ENCODE measurements at places on chromosomes 4 and X.

GRCh38 chrX:120419463-120419862 lies 49.6 kb downstream of the LAMP2 start:
- no peak for DNase-seq

DNA sequence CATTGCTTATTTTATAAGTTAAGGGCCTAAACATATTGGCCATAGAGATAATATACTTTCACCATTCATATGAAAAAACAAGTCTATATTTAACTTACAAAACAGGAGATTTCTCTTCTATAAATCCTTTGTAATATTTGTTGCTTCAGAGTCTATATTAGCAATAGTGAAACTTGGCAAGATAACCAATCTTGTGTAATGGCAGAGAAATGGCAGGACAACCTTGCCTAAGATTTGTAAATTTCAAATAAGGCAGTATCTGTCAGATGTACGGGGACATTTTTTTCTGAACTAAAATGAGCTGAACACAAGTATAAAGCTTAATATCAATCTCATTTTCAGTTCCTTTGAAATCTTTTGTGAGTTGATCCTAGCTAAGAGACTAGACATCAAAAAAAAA lies 17.8 kb upstream of the CPEB2 start:
- DNase-seq, result no peak

- no peak for DNase-seq
Measured at GRCh38 chr4:170033999-170034398, 7.8 kb upstream of the MFAP3L start.

DNA sequence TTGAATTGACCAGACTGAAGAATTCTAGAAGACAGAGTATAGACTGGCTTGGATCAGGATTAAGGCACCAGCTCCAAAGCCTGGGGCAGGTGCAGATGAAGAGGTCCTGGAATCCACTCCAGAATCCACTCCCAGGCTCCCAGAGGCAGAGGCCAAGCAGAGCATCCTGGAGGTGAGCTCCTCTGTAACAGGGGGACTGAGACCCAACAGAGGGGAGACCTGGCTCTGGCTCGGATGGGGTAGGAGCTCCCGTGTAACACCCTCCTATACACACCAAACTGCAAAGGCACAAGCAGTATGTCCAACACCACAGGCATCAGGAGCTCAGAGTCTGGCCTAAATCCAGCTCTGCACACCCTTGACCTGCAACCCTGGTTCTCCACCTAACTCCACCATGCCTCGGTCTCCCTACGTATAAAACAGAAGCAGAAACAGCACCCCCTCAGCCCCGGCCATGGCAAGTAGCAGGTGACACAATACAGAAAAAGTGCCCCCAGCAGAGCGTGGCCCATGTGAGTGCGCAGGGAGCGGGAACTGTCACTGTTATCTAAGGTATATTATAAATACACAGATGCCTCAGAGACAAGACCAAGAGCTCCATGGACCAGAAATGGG lies 14.9 kb downstream of the RNF212 start:
- no peak for DNase-seq

- DNase-seq, result no peak
Measured at GRCh38 chr4:52852711-52853110, 9.4 kb upstream of the RASL11B start.

DNA sequence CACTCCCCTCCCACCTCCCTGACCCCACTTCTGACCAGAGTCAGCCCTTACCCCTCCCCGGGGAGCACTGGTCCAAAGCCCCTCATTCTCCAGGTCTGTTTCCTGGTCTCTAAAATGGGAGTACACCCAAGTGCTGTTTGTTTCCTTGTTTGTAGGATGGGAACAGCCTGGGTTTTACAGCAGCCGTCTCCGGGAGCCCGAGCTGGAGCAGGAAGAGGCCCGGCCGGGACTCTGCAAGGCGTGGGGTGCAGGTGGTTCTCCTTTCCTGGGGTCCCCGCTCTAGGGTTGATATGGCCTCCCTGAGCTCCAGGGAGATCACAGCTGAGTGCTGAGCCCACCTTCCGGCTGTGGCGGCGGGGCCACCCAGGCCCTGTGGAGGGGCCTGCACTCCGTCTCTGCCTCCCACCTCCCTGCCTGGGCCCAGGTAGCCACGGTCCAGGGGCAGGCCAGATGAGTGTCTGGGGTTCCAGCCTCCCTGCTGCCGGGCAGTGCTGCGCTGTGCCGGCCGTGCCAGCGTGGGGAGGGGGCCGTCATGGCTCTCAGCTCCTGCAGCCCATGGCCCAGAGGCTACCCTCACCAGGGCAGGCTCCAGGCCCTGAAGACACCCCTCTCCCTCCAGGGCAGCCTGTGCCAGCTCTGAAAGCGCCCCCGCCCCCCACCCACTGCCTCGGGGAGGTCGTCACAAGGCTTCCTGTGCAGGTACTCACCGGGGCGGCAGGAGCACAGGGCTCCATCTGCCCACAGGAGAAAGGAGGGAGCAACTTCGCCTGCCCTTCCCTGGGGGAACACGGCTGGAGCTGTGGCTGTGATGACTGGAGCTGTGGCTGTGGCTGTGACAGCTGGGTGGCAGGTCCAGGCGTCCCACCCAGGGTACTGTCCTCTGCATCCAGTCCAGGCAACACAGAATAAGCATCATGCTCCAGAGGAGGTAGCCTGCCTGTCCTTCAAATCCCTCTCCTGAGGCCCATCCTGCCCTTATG lies 98.8 kb downstream of the ADRA2C start:
- peak; percentile 32 for DNase-seq

- DNase-seq, result no peak
Measured at GRCh38 chrX:2584251-2585157, 83.7 kb upstream of the DHRSX start.

DNA sequence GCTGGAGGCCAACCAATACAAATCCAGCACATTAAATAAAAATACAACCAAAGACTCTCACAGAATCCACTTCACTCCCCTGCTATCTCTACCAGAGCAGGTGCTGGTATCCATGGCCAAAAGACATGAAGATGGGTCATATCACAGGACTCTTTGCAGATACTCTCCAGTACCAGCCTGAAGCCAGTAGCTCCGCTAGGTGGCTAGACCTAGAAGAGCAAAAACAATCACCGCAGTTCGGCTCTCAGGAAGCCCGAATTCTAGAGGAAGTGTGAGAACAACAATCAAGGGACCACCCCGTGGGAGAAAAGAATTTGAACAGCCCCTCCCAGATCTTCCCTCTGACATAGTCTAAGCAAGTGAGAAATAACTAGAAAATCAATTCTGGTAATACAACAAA lies 20.2 kb downstream of the CLIC2 start:
- no peak for DNase-seq

GRCh38 chr4:187158003-187158402 lies 434.3 kb upstream of the FAT1 start:
- no peak for DNase-seq

GRCh38 chr4:111281219-111281618 lies 658.3 kb upstream of the PITX2 start:
- no peak for DNase-seq

- DNase-seq, result no peak
Measured at GRCh38 chrX:49082271-49082871, 2.7 kb upstream of the WDR45 start.

- DNase-seq, result no peak
Measured at GRCh38 chr4:19429684-19430083, 822.0 kb upstream of the SLIT2 start.

DNA sequence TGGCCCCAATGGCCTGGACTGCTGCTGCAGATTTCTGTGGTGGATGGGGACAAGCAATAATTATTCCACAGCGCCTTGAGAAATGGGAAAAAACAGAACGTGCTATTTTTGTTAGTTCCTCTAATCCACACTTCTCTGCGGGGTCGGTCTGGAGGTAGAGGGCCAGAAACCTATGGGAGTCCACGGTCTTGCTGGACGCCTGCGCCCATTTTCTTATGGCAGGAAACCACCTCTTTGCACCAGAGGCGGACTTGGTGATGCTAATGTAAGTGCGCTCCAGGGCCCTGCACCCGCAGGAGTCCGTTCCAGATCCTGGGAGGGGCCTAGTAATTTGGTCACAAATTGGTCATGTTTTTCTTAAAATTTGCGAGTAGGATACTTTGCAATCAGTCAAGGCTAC lies 25.9 kb upstream of the CLDN24 start:
- no peak for DNase-seq

DNA sequence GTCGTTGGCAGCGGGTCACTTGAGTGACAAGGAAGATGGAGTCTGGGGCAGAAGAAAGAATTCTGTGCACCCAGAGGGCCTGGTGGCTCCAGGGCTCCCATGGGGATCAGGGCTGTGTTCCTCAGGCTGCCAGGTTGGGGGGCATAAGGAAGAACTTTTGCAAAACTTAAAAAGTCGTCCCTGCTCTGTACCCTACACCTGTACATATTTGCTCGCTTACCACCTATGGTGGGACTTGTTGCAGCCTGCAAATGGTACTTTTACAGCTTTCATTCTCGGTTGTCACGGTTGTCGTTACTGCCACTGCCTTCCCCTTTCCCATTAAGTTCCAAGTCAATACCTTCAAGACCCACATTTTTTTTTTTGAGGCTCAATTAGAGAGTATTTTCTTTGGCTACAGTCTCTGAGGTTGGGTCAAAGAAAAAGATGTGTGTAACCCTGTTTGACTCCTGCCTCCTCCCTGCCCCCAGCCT lies 9.1 kb downstream of the ARX start:
- DNase-seq, result no peak

- no peak for DNase-seq
Measured at GRCh38 chrX:40310447-40310846, 212.7 kb upstream of the BCOR start.

- no peak for DNase-seq
Measured at GRCh38 chr4:41212616-41213203, 1.6 kb downstream of the APBB2 start.

- no peak for DNase-seq
Measured at GRCh38 chr4:137576446-137576845, 44.2 kb upstream of the PCDH18 start.

DNA sequence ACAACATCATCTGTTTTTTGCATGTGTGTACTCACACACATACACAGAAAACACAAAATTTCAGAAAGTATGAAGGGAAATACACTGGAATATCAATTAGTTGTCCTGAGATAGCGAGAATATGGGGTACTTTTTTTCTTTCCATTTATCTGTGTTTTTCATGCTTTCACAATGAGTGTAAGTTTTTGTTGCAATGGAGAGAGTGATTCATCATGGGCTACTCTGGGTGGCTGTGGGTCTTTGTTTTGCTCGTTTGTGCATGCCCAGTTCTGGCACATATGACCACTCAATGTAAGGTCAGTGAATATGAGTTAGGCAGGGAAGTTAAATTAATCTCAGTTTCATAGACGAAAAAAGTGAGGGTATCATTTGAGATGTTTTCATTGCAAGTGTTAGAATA lies 26.9 kb downstream of the XK start:
- no peak for DNase-seq

DNA sequence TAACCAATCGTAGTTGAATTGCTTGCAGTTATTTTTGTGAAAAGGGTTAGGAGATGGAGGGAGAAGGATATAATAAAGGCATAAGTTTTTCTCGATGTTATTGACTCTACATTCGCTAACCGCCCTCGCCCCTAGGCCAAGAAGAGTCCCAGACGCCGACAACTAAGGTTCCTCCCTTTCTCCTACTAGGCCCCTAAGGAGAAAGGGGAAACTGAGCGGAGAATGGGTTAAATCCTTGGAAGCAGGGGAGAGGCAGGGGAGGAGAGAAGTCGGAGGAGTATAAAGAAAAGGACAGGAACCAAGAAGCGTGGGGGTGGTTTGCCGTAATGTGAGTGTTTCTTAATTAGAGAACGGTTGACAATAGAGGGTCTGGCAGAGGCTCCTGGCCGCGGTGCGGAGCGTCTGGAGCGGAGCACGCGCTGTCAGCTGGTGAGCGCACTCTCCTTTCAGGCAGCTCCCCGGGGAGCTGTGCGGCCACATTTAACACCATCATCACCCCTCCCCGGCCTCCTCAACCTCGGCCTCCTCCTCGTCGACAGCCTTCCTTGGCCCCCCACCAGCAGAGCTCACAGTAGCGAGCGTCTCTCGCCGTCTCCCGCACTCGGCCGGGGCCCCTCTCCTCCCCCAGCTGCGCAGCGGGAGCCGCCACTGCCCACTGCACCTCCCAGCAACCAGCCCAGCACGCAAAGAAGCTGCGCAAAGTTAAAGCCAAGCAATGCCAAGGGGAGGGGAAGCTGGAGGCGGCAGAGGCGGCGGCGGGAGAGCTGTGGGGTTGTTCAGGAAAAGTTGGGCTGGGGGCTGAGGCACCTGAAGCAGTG lies 5.9 kb downstream of the ATOH1 start:
- DNase-seq, result no peak

GRCh38 chr4:95214408-95214807 lies 334.4 kb downstream of the UNC5C start:
- DNase-seq, result no peak

DNA sequence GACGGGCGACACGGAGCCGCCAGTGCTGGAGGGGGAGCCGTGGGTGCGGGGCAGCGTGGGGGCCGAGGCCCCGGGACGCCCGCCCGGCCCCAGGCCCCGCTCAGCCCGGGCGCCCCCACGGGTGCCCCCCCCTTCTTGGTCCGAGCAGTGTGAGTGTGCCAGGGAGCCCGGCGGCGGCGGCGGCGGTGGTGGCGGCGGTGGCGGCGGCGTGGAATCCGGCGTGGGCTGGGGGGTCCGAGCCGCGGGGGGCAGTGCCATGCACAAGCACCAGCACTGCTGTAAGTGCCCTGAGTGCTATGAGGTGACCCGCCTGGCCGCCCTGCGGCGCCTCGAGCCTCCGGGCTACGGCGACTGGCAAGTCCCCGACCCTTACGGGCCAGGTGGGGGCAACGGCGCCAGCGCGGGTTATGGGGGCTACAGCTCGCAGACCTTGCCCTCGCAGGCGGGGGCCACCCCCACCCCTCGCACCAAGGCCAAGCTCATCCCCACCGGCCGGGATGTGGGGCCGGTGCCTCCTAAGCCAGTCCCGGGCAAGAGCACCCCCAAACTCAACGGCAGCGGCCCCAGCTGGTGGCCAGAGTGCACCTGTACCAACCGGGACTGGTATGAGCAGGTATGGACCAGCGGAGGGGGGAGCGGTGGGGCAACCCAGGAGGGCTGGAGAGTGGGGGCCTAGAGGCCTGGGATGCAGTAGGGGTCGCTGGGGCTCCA lies 466 bp downstream of the DLG3 start:
- no peak for DNase-seq

DNA sequence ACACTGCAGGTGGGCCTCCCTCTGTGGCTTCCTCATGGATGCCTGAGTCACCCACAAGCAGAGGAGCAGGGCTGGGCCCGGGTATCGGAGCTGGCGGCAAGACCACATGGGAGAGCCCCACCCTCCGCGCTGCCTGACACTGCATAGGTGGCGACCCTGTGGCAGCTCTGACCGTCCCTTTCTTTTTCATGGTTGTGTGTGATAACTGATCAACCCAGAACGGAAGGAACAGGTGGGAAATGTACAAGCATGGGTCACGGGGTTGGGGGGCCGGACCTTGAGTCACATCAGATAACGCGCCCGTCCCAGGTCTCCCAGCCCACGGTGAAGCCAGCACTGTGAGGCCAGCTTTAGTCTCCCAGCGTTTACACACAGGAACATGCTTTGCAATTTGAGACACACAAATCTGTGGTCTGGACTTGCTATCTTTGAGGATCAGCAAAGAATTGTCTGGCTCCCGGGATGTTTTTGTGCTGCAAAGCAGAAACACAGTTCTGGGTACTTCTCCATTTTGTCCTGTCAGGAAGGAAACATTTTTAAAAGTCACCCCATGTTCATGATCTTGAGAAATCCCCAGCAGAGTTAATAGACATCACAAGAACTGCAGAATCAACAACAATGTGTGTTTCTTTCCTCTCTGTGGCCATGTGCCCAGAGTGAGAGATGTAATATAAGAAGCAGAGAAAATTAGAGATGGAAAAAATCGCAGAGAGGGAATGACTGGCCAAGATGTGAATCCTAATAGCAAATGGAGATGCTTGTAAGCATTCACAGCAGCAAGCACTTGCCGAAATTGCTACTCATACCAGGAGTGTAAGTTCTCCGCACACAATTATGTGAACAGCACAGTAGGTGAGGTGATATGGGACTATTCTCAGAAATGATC lies 70.1 kb upstream of the CBR4 start:
- peak; percentile 48 for DNase-seq

GRCh38 chrX:47623540-47624027 lies 3.9 kb upstream of the SYN1 start:
- no peak for DNase-seq
